Activated CD4-positive, CD25-positive, alpha-beta regulatory T cell treated with anti-CD3 and anti-CD28 coated beads, Interleukin-2, amount 50 U/mL, for 72 hours (primary cell): ENCODE measurements at places on chromosomes 6 and 20.

- DNase-seq: no peak
These were observed 39.1 kb upstream of the AKIRIN2 start for GRCh38 chr6:87741001-87741650.

DNA sequence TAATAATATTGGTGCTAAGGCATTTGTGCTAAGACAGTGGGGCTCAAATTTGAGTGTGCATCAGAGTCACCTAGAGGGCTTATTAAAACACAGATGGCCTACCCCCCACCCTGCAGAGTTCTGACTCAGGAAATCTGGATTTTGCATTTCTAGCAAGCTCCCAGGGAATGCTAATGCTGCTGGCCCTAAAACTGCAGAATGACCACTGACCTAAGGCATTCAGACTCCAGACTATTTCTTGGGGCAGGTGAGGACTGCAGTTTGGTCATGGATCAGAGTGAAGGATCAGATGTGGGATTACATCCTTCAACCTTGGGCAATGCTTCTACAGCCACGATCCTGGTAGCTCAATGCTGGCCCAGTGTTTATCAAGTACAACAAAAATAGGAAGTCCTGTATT is 610.1 kb upstream of the FLRT3 start:
- DNase-seq: no peak

DNA sequence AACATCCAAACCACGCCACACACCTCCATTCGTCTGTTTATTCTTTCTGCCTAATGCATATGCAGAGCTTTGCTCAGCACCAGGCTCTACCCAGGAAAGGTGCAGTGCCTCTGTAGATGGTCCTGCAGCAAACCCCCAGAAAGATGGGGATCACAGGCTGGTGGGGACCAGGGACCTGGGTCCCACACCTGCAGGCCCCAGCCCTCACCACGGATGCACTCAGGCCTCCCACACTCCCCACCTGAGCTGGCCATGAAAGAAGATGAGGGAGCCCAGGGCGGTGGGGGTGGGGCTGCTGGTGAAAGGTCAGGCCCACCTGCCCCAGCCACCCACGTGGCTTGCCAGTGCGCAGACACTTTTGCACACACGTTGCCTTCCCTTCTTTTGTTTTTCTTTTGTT is 217.7 kb downstream of the TAF4 start:
- no peak for DNase-seq

DNA sequence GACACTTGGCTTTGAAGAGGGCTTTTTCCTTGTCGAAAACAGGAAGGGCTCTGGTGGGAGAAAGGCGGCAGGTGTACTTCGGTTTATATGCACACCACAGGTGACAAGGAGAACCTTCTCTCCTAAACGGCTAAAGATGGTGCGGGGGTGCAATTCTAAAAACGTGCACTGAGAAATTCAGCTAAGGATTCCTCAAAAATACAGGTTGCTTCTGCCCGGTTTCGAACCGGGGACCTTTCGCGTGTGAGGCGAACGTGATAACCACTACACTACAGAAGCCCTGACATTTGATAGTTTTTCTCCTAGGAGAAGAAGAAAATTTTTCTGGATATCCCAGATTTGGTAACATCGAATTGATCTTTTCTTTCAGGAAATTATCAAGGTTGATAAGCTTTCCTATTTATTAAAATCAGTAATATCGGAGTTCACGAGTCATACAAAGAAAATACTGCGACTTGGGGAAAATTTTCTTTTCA is 32.0 kb downstream of the POM121L2 start:
- DNase-seq: no peak

DNA sequence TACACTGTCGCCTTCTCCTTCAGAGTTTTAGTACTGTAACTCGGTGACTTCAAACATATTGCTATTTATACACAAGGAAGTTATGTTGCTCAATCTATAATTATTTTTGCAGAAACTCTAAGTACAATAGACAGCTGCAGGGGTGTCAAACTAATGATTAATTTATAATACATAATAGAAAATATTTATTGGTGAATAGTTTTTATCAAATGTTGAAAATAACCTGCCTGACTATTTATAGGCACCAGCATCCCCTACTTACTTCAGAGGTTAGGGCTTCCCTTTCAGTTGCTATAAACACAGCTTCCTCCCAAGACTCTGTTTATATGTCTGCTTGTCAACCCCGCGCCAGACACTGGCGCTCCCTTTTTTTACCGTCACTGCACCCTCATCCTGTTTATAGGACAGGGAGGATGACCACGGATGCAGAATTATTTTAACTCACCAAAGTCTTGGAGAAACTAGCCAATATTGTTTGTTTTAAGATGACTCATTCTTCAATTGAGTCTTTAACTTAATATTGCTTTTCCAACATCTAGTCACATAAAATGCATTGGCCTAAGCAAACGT is 225.0 kb downstream of the ALDH8A1 start:
- DNase-seq: no peak

DNA sequence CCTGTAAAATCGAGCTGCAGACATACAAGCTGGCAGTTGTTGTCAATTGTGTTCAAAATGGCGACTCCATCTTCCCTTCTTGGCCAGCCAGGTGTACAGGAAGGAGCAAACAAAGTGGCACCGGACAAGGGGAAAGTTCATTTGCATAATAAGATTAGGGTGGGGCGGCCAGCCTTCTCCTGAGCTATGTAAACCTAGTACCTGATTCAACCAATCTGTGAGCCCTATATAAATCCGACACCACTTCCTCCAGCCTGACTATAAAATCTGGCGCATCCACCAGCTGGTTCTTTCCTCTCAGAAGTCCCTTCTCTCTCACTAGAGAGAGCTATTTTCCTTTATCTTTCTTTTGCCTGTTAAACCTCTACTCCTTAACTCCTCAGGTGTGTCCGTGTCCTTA is 8.1 kb upstream of the HBS1L start:
- DNase-seq: no peak

DNA sequence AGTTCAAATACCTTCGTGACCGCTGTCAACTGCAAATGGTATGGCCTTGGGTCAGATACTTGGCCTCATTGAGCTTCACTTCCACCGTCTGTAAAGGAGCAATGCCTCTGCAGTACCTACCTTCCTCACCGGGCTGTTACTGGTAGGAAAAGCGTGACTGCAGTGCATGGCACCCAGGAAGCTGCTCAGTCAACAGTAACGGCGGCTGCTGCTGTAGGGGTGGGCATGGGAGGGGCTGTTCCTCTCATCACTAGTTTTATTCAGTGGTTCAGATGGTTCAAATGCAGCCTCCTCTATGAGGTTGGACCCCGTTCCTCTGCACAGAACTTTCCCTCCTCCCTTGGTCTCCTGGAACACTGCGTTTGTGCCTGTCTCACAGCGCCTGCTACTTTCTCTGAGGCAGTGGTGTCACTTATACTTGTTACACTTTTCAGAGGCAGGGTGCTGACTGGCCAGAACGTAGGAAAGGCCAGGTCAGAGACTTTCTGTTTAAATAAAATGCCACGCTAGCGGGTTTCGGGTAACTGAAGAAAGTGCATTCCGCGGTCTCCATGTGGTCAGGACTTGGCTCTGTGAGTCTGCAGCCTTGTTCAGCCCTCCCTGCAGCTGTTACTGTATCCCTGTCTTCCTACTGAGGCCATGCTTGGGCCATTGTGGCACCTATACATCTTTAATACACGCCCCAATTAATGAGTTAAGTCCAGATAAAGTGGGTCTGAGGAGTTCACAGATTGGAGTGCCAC is 279.6 kb downstream of the NRN1 start:
- DNase-seq: no peak

DNA sequence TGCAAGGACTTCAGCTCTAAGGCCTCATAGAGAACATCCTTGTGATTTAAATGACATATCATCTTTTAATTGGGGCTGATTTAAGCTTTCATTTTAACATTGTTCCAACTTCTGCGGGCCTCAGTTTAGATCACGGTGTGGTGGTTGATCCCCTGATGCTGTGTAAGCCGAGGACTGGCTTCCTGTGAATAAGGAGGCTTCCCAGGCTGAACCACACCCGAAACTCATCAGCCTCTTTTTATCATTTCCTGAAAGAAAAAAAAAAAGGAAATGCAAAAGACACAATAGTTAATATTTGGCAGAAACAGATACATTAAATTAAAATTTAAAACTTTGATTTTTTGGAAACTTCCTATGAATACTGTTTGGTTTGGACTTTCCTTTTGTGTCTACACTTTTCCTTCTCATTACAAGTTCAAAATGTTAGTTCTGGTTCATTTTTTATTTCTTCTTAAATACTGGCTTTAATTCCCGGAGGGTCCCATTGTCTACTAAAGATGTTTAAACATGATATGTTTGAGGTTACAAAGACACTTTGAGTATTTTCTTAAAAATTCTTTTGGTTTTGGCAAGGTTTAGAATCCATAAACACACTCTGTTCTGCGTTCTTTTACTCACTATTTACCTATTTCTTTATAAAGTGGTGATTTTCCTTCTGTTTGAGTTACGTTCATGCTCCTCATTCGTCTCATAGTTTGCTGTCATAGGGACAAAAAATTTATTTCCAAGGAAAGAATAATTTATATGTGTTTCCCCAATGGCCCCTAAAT is 230.0 kb upstream of the SULF2 start:
- no peak for DNase-seq

GRCh38 chr6:107473660-107474059 is 14.3 kb upstream of the PDSS2 start:
- DNase-seq: no peak

DNA sequence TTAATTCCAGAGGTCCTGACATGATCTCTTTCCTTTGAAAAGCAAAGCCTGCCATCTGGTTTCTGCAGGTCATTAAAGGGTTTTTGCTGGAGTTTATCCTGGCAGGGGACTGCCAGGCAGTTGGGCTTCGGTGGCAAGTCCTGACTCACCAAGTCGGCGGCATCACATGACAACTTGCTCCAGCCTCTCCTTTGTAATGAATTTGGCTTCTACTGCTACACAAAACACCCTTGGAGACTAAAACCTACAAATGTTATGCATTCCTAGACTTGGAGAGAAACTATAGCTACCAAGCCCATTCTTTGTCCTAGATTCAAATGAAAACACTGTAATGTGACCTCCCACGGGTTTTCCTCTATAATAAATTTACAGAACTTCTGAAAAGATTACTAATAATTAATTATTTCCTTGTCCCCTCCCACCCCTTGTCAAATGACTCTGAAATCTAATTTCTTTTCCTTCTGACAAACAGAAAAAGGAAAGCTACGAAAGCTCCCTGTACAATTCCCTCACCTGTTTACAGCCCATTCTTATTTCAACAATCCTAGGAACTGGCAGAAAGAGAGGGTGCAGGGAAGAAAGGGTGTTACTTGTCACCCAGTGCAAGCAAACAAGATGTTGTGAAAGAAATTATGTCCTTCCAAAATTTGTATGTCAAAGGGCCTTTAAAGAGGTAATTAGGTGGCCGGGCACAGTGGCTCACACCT is 62.9 kb downstream of the QRSL1 start:
- DNase-seq: no peak

GRCh38 chr20:32034581-32035425 is 17.2 kb upstream of the HCK start:
- DNase-seq: no peak
